AG09309 (cell line): ENCODE measurements at places on chromosomes 6 and 20.

DNA sequence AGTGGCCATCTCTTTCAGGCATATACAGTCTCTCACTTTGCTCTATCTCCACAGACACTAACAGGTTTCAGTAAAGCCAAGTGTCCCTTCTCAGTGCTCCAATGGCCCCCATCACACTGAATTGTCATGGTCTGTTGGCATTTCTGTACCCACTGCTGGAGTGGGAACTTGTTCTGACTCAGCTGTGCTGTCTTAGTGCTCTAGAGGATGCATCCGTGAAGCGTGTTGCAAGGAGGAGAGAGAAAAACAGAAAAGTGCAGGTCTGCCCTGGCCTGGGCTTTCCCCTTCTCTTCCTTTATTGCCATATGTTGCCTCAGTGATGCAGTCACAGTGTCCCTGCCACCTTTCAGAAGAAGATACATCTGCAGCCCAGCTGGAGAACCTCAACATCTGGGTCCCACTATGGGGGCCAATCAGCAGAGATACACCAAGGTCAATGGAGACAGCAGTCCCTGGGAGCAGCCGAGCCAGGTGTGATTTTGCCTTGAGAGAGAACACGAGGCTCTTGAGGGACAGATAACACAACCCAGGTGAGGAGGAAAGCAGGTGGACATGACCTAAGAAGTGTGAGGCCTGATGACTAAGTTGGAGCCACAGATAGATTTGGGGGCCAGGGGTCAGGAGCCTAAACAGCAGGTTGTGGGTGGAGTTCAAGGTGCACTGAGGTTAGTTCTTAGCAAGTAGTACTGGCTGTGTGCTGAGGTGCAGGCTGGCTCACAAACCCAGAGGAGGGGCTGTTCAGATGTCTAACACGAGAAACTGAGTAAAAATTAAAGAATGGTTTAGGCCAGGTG lies 5.6 kb upstream of the PLCG1 start:
- no peak for DNase-seq

GRCh38 chr6:116101790-116102189 lies 1.1 kb downstream of the NT5DC1 start:
- no peak for DNase-seq

GRCh38 chr20:46701986-46702385 lies 7.5 kb upstream of the SLC2A10 start:
- DNase-seq, result no peak

DNA sequence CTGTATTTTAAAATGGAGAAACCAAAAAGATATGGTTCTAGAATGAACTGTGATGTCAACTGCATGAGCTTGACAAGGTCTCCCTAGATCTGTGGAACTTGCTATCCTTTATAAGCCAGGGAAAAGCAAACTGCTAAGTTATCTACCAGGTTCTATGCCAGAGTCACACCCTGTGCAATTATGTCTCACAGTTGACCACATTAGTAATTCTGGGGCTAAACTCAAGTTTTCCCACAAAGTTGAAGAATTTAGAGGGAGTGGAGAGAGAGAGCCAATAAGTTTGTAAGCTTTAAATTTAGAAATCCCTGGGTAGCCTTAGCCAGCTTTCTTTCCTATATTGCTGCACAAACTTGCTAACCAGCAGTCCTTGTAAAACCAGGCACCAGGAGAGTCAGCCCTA lies 407.0 kb upstream of the SASH1 start:
- DNase-seq, result peak; percentile 39

DNA sequence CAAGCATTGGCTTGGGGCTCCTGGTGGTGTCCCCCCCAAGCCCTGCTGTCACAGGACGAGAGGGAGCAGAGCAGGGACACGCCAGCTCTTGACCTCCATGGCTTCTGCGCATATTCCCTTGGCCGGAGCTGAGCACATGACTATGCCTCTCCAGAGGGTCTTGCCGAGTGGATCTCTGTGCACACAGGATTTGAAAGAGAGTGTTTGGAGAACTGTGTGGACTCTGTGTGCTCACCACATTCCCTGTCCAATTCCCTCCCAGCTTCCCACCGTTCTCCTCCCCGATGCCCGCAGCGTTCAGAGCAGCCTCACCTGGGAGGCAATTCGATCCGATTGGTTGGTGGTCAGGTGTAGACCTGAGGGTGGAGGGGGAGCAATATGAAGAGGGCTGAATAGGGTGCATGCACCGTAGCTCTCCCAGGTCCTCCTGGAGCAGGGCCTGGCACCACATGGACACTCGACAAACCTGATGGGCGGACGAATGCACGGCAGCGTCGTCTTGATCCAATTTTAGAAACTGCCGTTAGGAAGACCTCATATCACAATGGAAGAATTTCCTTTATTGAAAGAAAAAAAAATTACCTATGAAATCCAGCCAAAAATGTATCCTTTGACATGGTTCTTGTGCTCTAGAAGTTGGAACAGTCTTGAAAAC lies 287.8 kb downstream of the CDH4 start:
- no peak for DNase-seq

DNA sequence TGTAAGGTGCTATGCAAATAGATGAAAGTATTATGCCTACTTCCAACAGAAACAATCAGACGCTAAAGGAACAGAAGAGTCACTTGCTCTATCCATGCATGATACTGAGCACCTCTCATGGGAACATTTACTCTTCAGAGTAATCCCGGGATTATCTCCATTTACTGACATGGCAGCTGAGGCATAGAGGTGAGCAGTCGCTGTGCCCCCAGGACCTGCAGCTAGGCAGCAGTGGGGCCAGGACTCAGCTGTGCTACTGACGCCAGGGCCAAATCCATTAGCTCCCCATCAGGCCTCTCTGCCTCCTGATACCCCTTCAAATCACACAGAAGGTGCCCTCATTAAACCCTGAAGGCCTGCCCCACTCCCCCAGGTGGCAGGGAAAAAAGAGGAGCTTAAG lies 51.9 kb downstream of the TRAM2 start:
- no peak for DNase-seq
